SK-N-MC (cell line): ENCODE measurements at places on chromosomes 5 and 9.

- no peak for DNase-seq
These were observed 9.7 kb upstream of the PDCD1LG2 start for GRCh38 chr9:5500441-5501235.

- DNase-seq = peak; percentile 8
These were observed 210.6 kb downstream of the AUH start for GRCh38 chr9:91150998-91151717.

- DNase-seq = no peak
These were observed 6.7 kb downstream of the NRARP start for GRCh38 chr9:137295238-137295811.

DNA sequence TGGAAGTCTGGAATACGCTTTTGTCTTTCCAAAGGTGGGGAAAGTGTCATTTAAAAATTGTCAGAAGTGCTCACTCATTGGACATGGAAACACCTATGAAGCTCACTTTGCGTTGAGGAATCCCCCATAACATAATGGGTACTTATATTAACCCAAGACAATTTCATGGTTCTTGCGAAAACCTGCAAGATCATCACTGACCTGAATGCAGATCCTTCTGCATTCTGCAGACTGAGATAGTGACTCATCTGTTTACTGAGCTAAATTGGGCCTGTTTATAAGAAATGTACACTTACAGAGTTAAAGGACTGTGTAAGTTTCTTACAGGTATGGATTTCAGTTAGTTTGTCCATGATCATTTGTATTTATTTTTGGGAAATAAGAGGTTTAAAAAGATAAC lies 153.0 kb downstream of the HMHB1 start:
- no peak for DNase-seq

- DNase-seq = no peak
These were observed 173.7 kb upstream of the NFIB start for GRCh38 chr9:14487547-14488185.

DNA sequence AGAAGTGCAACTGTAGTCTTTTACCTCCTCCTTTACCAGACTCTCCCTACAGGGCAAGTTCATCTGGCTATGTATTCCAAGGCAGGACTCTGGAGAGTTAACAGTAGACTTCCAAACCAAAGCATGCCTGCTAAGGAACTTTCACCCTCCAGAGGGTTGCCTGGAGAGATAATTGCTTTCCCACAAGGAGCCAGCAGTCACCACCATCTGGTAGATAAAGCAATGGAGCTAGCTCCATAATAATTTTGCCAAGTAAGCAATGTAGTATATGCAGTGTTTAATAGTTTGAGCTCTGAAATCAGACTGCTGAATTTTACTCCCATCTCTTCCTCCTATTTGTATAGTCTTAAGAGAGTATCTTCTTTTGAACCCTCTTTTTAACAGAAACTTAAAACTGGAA lies 566.8 kb upstream of the PTGER4 start:
- DNase-seq = no peak

DNA sequence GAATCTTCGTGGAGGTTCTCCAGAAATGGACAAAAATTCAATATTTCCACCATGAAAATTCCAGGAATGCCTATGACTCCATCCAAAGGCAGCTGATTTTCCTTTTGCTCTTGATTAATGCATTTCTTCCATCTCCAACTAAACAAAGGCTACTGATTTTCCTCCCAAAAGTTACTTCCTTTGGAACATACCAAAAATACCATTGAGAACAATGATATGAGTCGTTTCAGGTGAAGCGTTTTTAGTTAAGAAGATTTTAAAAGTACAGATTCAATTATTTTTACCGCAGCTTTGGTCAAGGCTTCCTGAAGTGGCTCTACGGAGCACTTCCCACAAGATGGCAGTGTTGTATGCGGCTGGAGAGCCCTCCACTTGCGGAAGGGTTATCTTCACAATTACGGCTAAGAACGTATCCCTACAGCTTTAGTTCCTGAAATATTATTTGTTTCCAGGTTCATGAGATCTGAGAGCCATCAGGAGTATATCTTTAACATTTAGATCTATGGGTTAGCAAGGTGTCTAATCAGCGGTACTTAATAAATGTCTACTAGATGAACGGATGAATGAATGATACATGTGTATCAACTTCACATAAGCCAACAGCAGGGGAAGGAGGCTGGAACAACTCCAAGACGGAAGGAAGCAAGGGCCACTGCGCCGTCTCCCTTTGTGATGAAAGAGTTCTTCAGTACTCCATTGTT lies 35.9 kb upstream of the ARSB start:
- no peak for DNase-seq

DNA sequence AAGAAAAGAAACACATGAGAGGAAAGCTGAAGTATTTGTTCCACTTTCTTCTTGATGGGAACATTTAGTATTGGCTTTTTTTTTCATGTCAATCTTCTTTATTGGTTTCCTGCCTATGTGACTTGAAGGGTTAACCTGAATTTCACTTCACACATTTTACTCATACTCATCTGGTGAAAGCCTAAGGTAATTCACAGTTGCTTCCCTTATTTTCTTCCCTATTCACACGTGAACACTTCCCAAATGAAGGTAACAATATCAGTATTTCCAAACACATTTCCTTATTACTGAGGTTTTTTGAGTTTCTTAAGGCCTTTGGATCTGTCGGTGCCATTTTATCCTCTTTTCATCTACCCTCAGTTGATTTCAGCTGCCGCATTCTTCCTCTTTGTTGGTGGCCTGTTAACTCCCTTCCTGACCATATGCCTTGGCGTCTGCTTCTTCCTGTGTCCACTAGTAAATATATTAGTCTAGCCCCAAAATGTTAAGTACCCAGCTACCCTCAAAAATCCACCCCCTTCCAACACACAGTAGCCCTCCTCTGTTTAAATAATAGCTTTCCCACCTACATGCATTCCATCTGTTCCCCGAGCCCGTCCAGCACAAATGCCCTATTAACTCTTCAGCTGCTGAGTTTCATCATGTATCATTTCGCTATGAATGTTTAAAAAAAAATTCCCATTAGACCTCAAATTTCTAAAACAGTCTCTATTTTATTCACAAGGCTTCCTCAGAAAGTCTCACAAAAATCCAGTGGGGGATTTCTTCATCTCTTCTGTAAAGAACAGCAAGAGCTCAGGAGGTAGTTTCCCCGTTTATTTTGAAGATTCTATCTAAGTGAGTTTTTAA lies 97.3 kb downstream of the USP20 start:
- DNase-seq = no peak

DNA sequence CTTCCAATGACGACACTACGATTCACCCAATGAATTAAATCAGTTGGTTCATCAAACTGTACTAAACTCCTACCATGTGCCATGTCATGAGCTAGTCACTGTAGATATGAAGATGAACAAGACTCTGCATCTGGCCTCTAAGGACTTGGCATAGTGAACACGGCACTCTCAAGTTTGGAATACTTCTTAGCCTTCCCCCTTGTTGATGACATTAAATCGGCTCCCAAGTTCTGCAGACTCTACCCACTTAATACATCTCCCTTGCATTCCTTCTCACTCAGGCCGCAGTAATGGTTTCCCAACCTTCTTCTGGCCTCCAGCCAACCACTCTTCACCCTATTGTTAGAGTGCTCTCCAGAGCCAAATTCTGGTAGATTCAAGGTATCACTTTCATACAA lies 184.7 kb downstream of the MAPKAP1 start:
- DNase-seq = no peak

DNA sequence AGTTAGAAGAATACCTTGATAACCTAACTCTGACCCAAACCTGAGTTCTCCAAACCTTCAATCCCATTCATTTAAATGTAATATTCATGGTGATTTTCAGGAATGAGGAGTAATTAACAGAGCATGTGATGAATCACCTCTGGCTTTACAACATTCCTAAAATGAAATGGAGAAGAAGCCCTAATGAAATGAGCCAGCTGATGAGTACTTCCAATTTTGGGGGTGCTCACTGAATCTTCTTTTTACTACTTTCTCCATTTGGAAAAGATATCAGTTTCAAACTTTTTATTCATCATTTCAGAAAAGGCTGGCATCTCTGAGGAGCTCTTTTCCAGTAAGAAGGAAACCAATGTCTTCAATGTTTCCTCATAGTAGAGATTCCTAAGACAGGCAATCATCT lies 2.9 kb upstream of the SPINK5 start:
- DNase-seq = no peak

- DNase-seq = no peak
These were observed 5.8 kb downstream of the PAEP start for GRCh38 chr9:135567311-135567710.

- DNase-seq = no peak
These were observed 349.9 kb downstream of the PIK3R1 start for GRCh38 chr5:68565427-68565826.

DNA sequence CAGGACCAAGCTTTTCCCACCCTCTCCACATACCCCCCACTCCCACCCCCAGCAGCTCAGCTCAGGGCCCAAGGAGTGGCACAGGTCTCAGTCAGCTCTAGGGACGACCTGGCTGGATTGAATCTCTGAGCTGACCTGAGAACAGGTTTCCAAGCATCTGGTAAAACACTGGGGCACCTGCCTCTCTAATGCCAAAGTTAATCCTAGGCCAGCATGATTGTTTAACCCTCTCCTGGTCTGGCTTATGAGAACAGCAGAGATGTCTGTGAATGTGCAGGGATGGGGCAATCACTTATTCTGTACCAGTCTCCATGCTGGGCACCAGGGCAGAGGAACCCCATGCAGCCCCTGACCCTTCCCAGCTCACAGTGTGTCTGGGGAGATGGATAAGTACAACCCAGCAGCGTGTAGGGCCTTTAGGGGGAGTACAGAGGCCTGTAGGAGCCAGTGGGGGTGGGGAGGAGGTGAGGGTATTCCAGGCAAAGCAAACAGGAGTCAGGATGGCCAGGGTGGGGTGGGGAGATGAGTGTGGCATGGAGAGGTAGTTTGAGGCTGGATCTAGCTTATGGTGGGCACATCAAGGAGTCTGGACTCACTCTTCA lies 678 bp upstream of the KIF12 start:
- no peak for DNase-seq

GRCh38 chr9:83792746-83793145 lies 24.8 kb downstream of the GKAP1 start:
- no peak for DNase-seq

DNA sequence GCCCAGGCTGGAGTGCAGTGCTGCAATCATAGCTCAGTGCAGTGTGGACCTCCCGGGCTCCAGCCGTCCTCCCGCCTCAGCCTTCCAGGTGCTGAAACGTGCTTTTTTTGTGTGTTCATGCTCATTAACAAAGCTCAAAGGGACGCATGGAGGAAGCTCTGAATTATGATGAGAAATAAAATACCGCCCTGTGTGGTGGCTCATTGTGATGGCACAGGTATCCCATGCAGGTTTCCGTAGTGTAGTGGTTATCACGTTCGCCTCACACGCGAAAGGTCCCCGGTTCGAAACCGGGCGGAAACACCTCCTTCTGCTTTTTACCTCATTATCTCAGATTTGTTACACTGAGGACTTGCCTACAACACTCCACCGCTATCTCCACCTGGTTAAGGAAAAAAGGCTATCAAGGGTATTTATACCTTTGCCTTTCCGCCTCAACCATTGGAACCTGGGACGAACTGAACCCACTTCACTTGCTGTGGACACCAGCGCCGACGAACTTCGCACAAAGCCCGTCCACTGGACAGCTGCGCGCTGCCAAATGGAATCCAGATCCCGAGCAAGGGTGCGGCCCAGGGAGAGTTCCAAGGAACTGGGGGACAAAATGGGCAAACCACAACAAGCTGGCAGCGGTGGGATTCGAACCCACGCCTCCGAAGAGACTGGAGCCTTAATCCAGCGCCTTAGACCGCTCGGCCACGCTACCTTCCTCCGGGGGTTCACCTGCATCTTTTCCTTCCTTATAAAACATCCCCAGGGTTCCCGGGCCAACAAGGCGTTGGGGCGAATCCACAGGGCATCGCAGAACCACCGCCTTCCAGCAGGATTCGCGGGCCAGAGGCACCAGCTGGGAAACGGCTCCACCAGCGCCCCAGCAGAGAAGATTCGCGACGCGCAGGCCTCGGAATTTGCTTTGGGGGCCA lies 26.3 kb downstream of the OR2V2 start:
- DNase-seq = no peak

DNA sequence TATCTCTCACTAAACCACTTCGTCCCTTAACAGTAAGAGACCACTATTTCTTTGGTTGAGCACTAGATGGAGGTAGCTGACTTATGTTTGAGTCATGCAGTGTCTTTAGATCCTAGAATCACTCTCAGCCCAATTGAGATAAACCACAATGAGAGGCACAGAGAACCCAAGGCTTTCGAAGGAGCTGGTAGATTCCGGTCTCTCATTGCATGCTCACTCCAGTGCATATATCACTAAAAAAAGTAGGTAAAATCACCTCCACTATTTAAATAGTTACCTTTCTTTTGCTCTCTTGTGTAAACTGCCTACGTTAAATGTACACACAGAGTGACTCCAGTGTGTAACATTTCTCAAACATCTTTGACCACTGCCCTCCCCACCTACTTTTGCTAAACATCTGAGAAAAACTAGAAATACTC lies 27.6 kb downstream of the ACTL7A start:
- DNase-seq = no peak

GRCh38 chr9:100359057-100359456 lies 6.3 kb upstream of the TEX10 start:
- no peak for DNase-seq

DNA sequence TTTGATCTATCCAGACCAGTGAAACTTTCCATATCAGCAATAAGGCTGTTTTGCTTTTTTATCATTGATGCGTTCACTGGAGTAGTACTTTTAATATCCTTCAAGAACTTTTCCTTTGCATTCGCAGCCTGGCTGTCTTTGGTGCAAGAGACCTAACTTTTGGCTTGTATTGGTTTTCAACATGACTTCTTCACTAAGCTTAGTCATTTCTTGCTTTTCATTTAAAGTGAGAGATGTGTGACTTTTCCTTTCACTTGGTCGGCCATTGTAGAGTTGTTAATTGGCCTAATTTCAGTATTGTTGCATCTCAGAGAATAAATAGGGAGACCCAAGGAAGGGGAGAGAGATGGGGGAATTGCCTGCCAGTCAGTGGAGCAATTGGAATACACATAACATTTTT lies 26.4 kb upstream of the CMYA5 start:
- DNase-seq = no peak

- no peak for DNase-seq
These were observed 226.5 kb downstream of the TAF11L14 start for GRCh38 chr5:17860660-17861315.

DNA sequence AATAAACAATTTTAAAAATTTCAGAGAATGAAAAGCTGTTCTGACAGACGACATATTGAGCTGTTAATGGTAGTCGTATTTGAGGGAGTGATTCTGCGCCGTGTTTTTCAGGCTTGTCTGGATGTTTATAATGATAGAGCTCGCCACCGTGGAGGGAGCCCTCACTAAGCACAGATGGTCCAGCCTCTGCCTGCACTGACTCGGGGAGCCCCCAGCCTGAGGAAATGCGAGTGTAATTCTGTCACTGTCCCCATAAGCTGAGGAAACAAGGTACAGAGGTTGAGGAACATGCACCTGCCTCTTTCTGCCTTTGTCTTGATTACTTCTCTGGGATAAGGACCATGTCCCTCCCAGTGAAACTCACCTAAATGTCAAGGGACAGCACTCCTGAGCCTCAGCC lies 7.4 kb upstream of the DBH start:
- no peak for DNase-seq

DNA sequence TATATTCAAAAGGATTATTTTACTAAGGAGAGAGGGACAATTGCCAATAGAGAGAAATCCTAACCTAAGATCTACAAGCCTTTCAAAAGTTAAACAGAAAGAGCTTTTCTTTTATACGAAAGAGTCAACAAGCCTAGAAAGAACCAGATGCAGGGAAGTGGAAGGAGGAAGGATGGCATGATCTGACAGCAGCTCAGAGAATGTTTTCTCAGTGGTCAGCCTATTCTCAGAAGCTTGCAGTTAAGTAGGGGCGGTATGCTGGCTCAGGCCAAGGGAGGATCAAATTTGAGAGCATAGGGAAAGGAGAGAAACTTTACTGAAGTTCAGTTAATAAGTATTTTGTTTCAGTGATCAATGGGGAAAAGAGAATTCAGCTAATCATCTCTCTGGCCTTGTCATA lies 88.0 kb upstream of the FTMT start:
- DNase-seq = no peak
